ENCODE measurements at places on chromosomes 11 and 22.

DNA sequence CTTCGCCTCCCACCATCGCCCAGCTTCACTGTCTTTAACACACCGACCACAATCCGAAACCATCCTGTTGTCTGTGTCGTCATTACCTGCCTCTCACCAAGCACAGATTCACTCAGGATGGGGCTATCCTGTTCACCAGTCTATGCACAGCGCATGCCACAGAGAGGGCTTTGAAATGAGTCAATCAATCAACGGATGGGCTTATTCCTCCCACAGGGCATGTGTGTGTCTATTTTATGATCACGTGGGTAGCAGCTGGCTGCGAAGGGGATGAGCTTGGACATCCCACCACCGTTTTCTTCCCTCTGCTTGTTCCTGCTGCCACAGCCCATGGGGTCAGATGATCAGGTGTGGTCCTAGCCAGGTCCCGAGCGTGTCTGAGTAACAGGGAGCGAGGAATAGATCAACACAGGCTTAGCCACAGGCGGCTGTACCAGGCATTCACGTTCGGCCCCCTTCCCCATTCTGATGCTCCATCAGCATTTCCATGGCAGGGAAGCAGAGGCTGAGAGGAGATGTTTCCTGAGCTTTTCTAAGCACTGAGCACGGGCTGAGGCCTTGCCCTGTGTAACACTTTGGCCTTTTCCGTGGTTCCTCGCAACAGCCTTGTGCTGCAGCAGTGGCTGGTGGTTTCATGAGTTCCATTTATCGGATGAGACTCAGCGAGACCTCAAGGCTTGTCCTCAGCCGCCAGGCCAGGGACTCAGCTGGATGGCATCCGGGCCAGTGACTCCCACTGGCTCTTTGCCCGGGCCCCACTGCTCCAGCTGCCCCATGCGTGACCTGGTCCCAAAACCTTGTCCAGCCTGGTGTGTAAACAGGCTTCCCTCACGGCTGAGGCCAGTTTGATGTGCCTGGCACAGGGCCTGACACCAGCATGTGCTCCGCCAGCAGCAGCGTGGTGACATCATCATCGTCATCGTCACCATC, 48.1 kb upstream of the FGF3 start:
- DNase-seq = no peak

DNA sequence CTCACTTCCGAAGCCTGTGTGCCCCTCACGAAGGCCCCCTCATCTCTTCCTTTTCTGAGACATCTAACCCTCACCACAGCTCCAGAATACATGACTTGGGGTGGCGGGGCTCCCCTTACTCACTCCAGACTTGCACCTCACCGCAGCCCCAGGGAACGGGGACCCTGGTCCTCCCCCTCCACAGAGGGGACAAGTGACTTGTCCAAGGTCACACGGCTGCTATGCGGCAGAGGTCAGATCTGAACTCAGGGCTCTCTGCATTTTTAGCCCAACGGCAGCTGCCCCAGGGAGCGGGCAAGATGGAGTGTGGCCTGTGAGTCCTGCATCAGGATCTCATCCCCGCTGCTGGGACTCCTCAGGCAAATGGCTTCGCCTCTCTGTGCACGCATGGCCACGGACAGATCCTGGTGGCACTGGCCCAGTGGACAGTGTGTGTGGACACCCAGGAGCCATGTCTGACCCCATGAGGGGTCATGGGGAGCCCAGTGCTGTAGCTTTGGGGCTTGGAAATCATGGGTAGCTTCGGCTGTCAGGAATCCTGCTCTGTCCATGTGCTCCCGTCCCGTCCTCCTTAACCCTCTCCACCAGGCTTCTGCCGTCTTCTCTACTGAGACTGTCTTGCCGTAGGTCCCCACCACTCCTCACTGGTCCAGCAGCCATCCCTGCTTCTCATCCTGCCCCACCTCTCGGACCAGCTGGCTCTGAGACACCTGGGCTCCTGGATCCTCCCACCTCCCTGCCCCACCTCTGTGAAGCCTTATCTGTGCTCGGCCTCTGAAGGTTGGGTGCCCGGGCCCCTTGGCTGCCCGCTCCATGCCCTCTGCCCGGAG, 48.0 kb upstream of the CARS1 start:
- no peak for DNase-seq

DNA sequence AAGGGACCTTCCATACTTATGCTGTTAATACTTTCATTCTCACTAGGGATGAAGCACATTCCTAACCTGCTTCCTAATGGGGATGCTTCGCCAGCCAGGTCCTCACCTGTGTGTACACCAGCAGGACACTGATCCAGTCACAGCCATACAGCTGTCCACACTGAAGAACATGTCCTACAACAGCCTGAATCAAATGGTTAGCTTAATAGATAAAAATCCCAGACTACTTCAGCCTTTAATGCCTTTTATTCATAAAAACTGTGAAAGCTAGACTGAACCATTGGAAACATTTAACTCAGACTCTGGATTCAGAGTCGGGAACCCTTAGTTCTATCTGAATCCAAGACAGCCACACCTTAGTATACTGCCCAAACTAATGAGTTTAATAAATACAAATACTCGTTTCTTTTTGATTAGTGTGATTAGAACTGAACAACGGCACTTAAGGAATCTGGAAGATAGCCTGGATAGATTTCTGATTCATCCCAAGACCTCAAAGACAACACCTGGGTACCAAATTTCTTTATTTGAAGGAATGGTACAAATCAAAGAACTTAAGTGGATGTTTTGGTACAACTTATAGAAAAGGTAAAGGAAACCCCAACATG, 3.3 kb downstream of the FTH1 start:
- DNase-seq = no peak

GRCh38 chr11:130783323-130783722, 133.0 kb downstream of the SNX19 start:
- no peak for DNase-seq

DNA sequence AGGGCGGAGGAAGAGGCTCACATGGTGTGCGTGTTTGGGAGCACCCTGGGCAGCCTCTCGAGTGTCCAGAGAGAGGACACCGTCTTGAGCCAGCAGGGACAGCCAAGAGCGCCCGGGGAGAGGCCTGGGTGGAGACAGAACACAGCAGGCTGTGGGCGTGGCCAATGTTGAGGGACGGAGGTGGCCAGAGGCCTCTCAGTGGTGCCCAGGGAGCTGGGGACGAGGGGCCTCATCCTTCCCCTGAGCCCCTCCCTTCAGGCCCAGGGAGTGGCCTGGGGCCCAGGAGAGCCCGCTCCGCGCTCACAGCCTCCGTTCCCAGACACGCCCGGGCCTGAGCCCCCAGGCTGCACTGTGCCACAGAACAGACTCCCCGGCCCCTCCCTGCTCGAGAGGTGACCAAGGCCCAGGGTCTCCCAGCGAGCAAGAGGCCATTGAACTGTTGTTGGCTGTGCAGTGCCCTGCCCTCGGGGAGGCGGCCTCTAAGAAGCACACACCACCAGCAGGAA, 48.4 kb downstream of the CDKN1C start:
- no peak for DNase-seq

DNA sequence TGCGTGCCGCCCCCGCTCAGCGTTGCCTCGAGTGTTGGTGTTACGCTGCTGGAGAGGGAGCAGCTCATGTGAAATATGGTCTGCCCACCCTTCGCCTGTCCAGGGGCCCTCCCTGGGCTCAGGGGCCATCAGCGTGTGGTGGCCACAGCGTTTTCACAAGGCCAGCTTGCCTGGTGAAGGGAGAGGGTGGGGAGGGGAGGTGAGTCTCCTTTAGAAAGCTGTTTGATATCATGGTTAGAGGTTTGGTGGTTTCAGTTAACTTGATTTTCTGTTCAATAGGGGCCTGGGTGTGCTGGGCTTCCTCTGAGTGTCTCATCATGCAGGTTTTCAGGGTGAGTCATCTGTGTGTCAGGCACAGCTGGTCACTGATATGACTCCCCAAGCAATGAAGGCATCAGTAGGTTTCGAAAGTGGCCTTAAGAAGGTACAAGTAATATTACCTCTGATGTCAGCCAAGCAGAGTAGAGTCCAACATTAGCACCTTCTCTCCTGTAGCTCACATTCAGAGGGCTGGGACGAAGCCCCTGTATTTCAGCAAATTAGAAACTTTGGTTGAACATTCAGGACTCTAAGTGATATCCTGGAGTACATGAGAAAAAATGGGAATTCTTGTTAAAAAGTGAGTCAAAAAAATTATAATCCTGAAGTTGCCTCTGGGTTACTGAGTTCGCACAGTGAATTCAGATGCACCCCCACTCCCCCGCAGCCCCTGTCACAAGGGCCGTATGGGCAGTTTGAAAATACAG, 172.5 kb downstream of the TBC1D22A start:
- DNase-seq = no peak

Measured in stimulated activated CD4-positive, alpha-beta T cell treated with anti-CD3 and anti-CD28 coated beads, Interleukin-2, amount 100 ng/mL, for 4 hours (primary cell).